ENCODE measurements at places on chromosomes 7 and 10. TPM values are rescaled to one million over a fixed set of nuclear protein-coding genes. Genes with fewer than 3 reads are reported as not detected.

Gene CUEDC2
- total RNA-seq = 39.2 TPM

Gene GPNMB
- 142 TPM for total RNA-seq

Gene PCLO
- 0.48 TPM for total RNA-seq

Gene SLC26A3
- total RNA-seq = not detected

Gene GCK
- total RNA-seq = 0.21 TPM

Gene SPDYE2
- not detected for total RNA-seq

Gene SNCG
- 2.2 TPM for total RNA-seq

Gene FFAR4
- not detected for total RNA-seq

Gene SFTPA2
- total RNA-seq = not detected

Measured in tracheal epithelial cell (primary cell).